ENCODE measurements at places on chromosomes 1 and 21.

DNA sequence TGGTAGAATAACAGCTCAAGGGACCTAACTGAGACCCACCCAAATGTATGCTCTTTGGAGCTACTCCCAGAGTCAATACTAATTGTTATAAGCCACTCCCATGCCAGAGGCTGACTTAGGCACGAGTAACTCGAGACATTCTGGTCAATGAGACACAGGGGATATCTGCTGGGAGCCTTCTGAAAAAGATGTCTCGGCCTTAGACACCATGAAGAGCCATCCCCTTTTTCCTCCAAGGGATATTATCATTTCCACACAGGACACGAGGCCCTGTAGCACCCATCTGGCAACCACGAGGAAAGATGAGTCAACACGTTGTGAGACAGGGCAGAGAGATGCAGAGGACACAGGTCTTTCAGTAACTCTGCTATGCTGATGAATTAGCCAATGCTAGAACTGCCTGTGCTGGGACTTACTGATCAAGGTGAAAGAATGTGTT, 30.7 kb downstream of the ITPKB start:
- DNase-seq = peak; percentile 77

- no peak for DNase-seq
Measured at GRCh38 chr1:229778794-229779193, 152.7 kb downstream of the URB2 start.

DNA sequence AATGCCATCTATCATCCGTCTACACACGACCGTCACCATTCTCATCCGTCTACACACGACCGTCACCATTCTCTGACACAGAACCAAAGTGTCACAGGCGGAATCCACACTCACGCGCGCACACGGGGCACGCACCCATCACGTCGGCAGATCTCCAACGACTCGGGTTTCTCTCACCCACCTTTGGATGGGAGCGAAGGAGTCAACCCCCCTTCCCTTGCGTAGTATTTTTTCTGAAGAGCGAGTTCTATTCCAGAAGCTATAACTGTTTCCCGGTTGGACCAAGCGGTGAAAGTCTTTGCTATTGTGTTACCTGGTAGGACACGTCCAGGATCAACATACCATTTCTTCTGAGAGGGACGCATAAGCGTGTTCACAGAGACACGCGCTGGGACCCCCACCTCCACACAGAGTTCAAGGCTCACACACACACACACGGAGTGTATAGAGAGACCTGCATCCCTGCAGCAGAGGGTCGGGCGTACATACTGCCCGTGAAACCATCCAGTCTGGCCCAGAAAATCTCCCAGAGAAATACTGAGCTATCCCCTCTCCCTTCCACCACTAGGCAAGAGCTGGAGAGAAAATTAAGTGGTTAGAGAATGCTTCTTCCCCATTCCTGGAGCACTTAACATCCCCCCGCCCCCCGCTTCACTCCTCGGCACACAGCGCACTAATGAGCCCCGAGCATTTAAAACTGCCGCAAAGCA, 741 bp downstream of the DUSP10 start:
- no peak for DNase-seq

GRCh38 chr1:108601708-108602410, 42.0 kb downstream of the EEIG2 start:
- no peak for DNase-seq

DNA sequence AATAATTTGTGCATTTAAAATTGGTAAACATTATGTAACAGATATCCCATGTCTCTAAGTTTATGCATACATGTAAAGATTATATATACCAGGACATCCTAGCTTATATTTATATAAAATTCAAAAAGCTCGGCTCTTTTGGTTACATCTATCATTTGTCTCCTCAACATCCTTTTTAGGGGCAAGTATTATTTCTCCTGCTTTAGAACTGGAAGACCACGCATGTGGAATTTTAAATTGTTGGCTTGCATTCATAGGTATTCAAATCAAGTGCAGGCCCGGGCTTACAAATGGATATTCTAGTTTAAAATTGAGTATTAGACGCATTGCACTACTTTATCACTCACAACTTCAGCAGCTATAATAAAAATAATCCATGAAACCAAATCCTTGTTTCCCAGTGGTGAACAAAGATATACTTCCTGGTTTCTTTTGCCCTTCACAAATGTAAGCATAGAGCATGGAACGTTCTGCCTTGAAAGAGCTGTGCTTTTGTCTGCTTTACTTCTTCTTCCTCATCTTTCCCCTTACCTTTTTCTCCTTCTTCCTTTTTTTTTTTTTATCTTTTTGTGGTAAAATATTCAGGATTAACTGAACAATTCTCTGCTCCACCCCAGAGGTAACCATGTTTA, 57.1 kb downstream of the DDAH1 start:
- no peak for DNase-seq

DNA sequence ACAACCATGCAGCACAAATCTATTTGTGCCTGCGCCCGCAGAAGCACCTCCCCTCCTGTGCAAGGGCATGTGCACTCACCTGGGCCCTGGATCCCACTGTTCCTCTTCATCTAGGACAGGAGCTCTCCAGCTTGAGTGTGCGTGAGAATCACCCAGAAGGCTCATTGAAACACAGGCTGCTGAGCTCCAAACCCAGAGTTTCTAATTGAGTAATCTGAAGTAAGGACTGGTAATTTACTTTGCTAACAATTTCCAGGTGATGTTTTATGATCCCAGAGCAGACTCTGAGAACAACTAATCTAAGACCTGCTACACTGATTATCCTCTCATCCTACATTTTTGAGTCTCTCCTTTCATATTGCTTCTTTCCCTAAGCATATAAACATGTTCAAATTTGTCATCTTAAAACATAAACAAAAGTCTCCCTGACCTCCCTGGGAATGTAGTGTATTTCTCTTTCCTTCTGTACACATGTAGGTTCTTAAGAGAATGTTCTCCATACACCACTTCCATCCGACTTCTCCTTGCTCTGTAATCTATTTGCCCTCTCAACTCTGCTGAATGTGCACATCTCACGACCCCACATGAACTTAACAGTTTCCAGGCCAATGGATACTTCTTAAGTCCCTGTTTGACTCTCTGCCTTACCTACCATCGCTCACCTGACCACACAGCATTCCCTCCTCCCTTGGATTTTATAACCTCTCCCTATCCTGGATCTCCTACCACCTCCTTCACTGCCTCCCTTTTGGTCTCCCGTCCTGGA, 522.5 kb downstream of the SMYD3 start:
- no peak for DNase-seq

- DNase-seq = no peak
Measured at GRCh38 chr1:155940993-155941844, at the start of gene RXFP4. TSS of gene RXFP4 (plus strand) at chr1:155941638. CDS start at chr1:155941710, 72 bp downstream.

GRCh38 chr1:220353229-220354012, 81.2 kb upstream of the RAB3GAP2 start:
- DNase-seq = no peak

- no peak for DNase-seq
Measured at GRCh38 chr1:109254621-109255096, 5.3 kb downstream of the CELSR2 start.

GRCh38 chr1:27007909-27008582, 4.6 kb downstream of the TENT5B start:
- no peak for DNase-seq

DNA sequence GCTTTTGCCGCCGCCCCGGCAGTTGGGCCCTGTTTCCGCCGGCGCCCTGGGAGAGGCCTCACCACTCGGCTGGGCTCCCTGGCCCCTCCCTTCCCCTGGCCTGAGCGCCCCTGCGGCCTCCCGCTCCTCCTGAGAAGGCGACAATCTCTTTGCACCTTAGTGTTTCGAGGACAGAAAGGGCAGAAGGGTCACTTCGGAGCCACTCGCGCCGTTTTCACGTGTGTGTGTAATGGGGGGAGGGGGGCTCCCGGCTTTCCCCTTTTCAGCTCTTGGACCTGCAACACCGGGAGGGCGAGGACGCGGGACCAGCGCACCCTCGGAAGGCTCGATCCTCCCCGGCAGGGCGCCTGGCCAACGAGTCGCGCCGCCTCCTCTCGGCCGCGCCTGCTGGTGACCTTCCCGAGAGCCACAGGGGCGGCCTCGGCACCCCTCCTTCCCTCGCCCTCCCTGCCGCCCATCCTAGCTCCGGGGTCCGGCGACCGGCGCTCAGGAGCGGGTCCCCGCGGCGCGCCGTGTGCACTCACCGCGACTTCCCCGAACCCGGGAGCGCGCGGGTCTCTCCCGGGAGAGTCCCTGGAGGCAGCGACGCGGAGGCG, 432 bp upstream of the SIM2 start:
- no peak for DNase-seq

DNA sequence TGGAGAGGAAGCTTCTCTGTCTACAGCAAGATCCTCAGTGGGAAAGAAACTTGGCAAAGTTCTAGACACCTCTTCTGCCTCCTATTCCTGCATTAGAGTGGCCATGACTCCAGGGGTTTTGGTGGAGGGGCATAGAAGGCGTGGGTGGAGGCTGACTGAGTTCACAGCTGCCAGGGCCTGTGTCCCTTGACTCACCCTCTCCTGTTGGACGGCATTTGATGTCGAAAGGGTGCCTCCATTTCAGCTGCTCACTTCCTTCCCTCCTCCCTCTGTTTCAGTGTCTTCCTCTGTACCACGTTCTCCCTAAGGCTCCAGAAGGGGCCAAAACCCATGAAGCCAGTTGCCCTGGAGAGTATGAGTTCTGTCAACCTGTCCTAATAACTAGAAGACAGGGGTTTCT, 632 bp downstream of the TMEM79 start:
- no peak for DNase-seq

DNA sequence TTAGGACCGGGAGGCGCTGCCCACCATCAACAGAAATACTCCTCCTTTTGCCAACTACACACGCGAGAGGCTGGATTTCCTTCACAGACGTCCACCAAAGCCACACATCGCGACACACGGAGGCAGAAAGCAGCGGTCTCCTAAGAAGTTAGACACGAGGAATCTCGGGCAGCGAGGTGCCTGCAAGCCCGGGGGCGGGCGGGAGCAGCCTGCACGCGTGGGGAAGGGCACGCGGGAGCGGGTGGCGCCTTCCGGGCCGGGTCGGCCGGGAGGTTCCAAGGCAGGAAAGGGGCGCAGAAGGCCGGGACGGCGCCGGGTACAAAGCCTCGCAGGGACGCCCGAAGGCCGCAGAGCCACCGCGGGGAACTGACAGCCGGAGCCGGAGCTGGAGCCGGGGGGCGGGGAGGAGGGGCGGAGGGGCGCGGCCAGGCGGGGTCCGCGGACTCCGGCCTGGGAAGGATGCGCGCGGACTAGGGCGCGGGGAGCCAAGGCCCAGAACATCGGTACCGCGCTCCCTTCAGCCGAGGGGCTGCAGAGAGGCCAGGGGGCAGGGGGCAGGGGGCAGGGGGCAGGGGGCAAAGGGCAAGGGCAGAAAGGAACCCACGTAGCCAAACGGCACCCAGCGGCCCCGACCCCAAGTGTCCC, 722 bp downstream of the NPHP4 start:
- no peak for DNase-seq

- peak; percentile 69 for DNase-seq
Measured at GRCh38 chr21:38310646-38311485, 54.1 kb downstream of the KCNJ15 start.

DNA sequence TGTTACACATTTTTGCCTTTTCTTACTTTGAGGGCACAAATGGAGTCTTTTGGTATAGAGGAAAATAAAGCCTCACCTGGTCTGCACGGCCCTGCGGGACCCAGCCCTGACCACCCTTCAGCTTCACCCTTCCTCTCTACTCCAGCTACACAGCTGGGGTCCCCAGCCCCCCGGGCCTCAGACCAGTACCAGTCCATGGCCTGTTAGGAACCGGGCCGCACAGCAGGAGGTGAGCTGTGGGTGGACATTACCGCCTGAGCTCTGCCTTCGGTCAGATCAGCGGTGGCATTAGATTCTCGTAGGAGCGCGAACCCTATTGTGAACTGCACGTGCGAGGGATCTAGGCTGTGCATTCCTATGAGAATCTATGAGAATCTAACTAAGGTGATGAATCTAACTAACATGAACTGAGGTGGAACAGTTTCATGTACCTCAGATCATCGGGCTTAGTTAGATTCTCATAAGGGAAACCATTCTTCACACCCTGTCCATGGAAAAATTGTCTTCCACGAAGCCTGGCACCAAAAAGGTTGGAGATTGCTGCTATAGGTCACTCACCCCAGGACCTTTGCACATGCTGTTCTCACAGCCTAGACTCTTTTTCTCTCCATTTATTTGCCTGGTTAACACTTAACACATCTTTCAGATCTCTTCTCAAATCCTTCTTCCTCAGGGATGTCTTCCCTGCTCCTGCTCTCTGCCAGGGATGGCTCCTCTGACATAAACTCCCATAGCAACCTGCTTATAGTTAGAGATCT, 37.5 kb upstream of the ECE1 start:
- DNase-seq = no peak

- peak; percentile 98 for DNase-seq
Measured at GRCh38 chr1:12143631-12144155, 23.1 kb upstream of the TNFRSF1B start.

DNA sequence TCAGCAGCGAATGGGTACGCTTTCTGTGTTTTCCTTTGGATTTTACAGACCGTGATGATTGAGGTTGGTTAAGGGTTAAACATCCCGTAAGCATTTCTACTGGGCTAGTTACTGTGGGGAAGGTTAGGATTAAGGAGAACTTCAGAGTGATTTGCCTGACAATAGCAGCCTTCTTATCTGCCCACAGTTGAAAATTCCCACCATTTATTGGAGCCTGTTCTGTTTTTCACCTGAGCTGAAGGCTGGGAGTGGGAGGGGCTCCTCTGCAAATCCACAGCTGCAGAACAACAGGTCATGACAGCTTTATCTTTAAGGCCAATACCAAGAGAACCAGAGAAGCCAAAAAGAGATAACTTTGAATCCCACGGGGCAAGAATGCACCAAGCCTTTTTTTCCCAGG, 168.6 kb downstream of the KAZN start:
- no peak for DNase-seq

GRCh38 chr1:182143154-182143657, 81.7 kb upstream of the ZNF648 start:
- no peak for DNase-seq

DNA sequence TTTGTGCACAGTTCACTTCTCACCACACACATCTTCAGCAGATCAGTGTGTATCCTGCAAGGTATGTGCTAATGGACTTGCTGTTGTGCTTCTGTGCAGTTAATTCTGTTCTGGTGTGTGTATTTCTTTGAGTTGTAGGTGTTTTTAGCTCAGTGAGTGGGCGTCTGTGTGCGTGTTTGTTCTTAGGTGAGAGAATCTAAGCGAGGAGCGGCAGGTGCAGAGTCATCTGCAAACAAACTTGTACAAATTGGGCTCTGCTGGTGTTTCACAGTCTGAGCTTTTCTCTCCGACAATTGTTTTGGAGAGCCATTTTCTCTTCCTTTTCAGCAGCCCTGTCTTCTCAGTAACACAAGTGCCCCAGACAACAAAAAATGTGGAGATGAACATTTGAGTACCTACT, 43.6 kb downstream of the ACP6 start:
- DNase-seq = no peak

GRCh38 chr1:8516793-8517556, 199.1 kb downstream of the SLC45A1 start:
- DNase-seq = no peak

DNA sequence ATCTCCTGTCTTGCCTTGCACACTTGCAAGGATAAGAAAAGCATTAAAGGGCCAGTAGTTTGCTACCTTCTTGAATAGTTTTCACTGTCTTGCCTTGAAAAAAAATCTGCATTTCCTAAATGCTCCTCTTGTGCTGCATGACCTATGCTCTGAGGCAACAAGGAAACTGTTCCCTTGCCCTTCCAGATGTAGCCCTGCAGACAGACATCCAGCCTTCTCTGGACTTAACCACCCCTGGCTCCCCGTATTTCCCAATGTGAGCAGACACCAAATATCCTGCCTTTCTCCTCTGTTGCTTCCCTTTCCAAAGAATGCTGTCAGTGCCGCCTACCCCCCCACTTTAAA, 177.6 kb downstream of the GABPA start:
- no peak for DNase-seq

Measured in GM04503 (cell line).